B cell (primary cell): ENCODE measurements at places on chromosomes 5 and 9. TPM values are rescaled to one million over a fixed set of nuclear protein-coding genes. Genes with fewer than 3 reads are reported as not detected.

DNA sequence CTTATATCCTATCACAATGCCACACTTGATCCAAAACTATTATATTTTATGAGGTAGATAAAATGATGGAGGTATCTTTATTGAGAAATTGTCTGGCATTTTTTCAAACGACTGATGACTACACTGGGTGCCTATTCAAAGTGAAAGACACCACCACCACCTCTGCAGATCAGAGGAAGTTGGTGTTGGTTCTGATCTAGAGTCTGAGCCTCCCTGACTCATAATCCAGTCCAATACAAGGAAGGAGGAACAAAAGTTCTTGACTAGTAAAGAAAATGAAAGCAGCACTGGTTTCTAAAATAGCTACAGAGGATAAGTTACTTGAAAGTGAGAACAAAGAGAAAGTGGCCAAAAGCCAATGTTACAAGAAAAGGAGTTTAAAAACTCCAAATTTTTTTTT lies 139.9 kb downstream of the RFX3 start:
- DNase-seq, result no peak

DNA sequence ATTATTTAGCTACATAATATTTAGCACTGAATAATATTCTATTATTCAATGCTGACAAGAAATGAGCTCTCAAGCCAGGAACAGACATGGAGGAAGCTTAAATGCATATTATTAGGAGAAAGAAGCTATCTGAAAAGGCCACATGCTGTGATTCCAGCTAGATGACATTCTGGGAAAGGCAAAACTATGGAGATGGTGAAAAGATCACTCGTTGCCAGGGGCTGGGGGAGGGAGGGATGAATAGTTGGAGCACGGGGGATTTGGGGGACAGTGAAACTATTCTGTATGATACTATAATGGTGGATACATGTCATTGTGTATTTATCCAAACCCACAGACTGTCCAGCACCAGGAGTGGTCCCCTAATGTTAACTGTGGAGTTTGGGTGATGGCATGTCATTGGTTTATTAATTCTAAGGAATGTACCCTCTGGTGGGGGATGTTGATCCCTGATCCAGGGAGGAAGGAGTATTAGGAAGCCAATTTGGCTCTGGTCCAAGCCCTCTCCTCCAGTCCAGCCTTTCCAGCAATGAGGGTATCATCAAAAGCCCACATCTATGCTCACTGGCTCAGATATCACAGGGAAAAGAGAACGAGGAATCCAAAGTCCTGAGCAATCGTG lies 162.5 kb downstream of the COL23A1 start:
- no peak for DNase-seq

DNA sequence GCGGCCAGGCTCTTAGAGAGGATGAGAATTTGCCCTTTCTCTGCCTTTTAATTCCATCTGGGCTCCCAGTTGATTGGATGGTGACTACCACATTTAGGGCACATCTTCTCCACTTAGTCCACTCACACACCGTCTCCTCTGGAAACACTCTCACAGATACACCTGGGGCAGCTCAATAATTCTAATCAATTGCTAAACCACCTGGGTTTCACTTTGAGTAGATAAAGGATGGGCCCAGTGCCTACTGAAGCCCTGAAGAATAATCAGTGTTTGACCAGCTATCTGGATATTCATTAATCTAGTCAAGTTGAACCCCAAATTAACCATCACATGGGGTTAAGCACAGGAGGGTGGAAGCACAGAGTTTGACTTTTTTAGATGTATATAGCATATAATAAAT lies 19.1 kb downstream of the MAN2A1 start:
- DNase-seq, result no peak

DNA sequence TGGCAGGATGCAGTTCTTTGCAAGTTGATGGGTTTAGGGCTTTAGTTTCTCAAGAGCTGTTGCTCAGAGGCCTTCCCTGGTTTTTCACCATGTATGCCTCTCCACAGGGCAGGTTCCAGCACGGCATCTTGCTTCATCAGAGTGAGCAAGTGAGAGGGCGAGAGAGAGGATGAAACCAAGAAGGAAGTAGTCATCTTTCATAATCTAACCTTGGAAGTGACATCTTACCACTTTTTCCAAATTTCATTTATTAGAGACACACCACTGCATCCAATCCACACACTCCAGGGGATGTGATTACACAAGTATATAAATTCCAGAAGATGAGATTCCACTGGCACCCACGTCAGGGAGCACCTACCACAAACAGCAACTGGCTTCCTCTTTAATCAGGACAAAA lies 294.4 kb downstream of the MARCHF11 start:
- no peak for DNase-seq

GRCh38 chr5:171577042-171577758 lies 157.8 kb downstream of the FGF18 start:
- no peak for DNase-seq

- DNase-seq, result no peak
These were observed 16.9 kb downstream of the LMX1B start for GRCh38 chr9:126630458-126631237.

- DNase-seq, result no peak
These were observed 117.7 kb downstream of the ROR2 start for GRCh38 chr9:91832322-91832721.

- DNase-seq, result peak; percentile 39
These were observed 129.9 kb downstream of the TLE4 start for GRCh38 chr9:79701651-79702050.

RNF180 gene
- not detected in 2 replicates for total RNA-seq

GRCh38 chr5:149408252-149409099 lies 29.4 kb upstream of the IL17B start:
- DNase-seq, result no peak

- DNase-seq, result no peak
These were observed 71.7 kb downstream of the COL15A1 start for GRCh38 chr9:99015448-99015847.

- no peak for DNase-seq
These were observed 8.7 kb upstream of the C5orf34 start for GRCh38 chr5:43523662-43524072.

GRCh38 chr9:34862836-34863235 lies 95.2 kb upstream of the PHF24 start:
- DNase-seq, result no peak

HRCT1 gene
- total RNA-seq, result not detected in 2 replicates

DNA sequence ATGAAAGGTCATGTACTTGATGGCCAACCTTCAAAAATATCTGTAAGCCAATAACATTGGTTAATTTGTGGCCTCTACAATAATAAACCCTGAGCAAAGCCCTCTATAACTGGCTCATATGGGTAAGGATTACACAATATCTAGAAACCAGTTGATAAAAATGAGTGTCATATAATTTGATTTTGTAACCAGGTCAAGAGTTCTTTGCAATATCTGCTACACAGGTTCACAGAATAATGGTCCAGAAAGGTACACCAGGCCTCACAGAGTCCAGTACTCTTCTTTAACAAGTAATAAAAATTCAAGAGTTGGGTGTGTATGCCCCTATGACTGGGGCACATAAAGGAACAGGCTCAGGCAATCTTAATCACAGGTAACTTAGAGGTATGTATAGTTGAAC lies 95.3 kb downstream of the AUH start:
- no peak for DNase-seq

GRCh38 chr9:116899337-116900006 lies 212.4 kb downstream of the TRIM32 start:
- no peak for DNase-seq

DBH gene
- total RNA-seq, result not detected in 2 replicates

DNA sequence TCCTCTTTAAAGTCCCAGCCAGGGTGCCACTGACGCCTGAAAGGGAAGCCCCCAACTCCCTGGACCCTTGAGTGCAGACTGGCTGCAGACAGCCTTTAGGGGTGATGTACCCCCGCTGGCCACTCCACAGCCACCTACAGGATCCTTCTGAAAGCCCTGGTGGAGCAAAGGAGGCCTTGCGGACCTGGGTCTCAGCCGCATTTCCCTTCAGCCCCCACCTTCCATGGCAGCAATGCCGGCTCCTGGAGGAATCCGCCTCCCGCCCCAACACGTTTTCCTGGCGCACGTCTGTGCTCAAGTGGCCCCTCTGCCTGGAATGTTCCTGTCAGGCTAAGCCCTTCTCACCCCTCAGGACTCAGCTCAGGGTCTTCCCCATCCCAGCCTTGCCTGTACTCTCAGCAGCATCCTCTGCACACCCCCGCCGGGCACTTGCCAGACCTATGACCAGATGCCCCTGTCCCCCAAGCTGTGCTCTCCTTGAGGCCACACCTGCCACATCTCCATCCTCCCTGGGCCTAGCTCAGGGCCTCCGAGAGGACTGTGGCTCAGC lies 134.1 kb upstream of the RAPGEF1 start:
- no peak for DNase-seq

DNA sequence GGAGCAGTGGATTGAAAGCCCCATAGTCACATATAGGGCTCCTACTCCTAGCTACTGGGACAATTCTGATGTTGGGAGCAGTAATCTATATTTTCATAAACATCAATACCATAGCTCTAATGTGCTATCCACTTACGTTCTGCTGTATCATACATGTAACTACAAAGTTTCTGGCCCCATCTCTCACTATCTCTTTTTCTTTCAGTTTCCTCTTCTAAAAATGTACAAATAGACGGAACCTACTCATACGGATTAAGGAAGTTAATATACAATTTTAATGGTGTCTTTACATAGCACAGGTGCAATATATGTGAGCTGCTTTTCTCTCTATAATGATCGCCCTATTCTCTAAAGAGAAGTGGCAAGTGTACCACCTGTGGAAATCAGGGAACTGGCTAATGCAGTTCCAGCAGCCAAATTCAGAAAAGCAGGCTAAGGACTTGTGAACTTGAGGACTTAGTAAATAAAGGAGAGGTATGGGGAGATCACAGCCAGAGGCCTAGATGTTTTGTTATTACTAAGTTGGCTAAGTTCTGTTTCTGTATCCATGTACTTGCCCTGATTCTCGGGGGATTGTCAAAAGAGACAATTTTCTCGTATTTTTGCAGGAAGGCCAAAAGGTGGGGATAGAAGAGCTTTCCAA lies 1021.9 kb downstream of the CDH12 start:
- DNase-seq, result peak; percentile 42

IQGAP2 gene
- 12.3 and 15.0 TPM in 2 replicates for total RNA-seq

SPATA31D4 gene
- total RNA-seq, result not detected in 2 replicates
